ENCODE measurements at places on chromosomes 5 and 9.

GRCh38 chr5:142813220-142813619, 43.0 kb downstream of the ARHGAP26 start:
- no peak for DNase-seq

GRCh38 chr5:138635265-138635664, 60.1 kb upstream of the HSPA9 start:
- DNase-seq: no peak

DNA sequence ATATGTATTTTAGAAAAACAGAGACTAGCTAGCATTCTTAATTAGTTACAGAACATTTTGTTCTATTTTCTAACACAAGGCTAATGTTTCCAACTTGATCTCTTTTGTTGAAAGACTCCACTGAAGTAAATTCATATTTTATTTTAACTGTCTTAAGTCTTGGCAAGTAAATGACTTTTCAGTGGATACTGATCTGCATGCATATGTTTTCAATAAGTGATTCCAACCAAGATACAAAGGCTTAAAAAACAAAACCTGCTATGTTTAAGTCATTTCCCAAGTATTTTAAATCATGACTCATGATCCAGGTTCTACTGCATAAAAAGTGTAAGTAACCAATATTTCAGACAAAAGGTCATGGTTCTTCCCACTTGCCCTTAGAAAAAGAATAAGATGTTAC, 5.7 kb downstream of the CDO1 start:
- DNase-seq: no peak

DNA sequence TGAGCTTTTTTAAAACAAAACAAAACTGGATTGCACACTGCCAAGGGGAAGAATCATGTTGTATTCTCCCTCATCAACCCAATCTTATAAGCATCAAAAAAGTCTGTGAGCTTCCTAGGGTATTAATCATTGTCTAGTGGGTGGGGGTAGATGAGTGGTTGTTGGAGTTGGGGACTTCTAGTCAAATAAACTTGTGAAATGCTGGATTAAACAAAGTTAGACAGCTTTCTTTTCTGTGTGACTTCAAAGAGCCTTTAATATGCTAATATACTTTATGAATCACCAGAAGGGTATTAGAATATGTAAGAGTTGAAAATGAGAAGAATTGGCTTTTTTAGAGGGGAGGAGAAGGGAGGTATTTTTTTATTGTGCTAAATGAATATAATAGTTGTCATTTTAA, 87.7 kb downstream of the GALNT10 start:
- DNase-seq: no peak

DNA sequence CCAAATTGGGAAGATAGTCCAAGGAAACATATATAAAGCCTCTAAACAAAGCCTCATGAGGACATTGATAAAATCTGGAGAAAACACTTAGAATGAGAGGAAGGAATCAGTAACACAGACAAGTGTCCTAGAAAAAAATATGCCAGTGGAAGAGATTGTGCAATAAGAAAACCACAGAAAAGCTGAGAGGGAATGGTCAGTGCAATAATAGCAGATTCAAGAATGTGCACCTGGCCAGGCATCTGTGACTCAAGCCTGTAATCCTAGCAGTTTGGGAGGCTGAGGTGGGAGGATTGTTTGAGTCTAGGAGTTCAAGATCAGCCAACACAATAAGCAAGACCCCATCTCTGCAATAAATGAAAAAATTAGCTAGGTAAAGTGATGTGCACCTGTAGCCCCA, 691.2 kb upstream of the CDH6 start:
- DNase-seq: no peak

Data from NCI-H510A treated with DMSO at 0.1 percent for 48 hours (cell line).